ENCODE measurements at places on chromosomes 5 and 9.

GRCh38 chr5:10335711-10336470 is 17.6 kb upstream of the MARCHF6 start:
- peak; percentile 28 for DNase-seq

DNA sequence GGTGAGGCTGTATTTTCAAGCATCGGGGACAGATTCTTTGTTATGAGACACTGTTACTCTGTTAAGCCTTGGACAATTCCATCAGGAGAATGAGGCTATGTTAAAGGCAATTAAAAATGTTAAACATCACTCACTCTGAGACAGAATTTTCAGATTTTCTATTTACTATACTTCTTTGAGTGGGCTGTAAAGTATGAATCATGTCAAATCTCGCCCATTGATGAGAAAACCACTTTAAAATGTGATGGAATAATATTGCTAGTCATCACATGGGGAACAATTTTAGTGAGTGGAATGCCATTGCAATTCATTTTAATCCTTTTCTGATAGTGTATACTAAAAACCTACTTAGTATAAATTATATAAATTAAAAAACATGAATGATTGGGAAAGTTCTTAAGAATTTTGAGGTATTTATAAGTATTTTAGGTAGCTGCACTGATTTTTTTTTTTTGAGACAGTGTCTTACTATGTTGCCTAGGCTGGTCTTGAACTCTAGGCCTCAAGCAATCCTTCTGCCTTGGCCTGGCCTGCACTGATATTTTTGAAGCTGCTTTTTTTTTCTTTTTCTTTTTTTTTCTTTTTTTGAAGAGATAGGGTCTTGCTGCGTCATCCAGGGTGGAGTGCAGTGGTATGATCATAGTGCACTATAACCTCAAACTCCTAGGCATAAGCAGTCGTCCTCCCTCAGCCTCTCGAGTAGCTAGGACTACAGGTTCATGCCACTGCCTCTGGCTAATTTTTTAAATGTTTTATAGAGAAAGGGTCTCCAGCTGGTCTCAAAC is 73.2 kb downstream of the KIAA1958 start:
- DNase-seq = no peak

GRCh38 chr5:89297066-89297465 is 414.1 kb upstream of the MEF2C start:
- DNase-seq = no peak

GRCh38 chr5:175133185-175133584 is 310.8 kb downstream of the DRD1 start:
- DNase-seq = no peak

DNA sequence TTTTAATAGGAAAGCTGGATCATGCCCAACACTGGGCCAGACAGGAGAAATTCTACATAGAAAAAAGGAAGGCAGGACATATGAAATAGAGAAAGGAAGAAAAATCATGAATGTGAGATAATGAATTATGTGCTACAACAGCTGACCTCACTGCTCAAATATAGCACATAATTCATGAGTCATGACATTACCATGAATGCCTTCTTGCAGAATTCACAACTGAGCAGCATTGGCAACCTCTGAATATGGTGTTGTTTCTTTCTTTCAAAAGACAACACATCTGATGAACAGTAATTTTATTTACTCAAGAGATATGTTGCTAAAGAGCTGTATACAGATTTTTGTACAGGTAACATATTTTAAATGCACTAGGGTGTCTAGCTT is 34.4 kb downstream of the APBA1 start:
- no peak for DNase-seq

GRCh38 chr5:152470167-152470566 is 65.1 kb upstream of the NMUR2 start:
- no peak for DNase-seq

GRCh38 chr5:14167211-14167845 is 24.2 kb downstream of the TRIO start:
- no peak for DNase-seq

DNA sequence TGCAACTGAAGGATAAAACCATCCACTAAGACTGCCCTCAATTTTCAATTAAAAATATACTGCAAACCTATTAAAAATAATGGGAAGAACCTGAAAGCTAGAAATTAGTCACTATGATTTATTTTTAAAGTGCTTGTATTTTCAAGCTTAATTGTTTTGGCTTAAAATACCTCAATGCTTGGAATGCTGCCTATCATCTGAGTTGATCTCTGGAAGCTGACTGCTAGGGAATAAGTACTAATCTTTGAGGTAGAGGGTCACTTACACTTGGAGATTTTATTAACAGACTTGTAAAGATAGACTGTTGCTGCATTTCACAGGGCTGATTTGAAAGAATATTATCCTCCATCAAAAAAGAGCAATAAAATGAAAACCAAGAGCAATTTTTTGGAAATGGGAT is 6.2 kb downstream of the PCSK1 start:
- no peak for DNase-seq

GRCh38 chr9:114002271-114002985 is 75.7 kb downstream of the AMBP start:
- no peak for DNase-seq

GRCh38 chr5:149887622-149888183 is 56.9 kb downstream of the PDE6A start:
- DNase-seq = no peak

- no peak for DNase-seq
Measured at GRCh38 chr5:14184082-14184481, 40.9 kb downstream of the TRIO start.

GRCh38 chr5:100517301-100517974 is 17.7 kb upstream of the FAM174A start:
- DNase-seq = no peak

- no peak for DNase-seq
Measured at GRCh38 chr9:94713436-94714215, 12.9 kb upstream of the AOPEP start.

GRCh38 chr5:113495422-113495841 is 7.2 kb upstream of the MCC start:
- no peak for DNase-seq

- no peak for DNase-seq
Measured at GRCh38 chr9:123267481-123268198, 746 bp downstream of the STRBP start.
